ENCODE measurements at places on chromosomes 3 and 15.

DNA sequence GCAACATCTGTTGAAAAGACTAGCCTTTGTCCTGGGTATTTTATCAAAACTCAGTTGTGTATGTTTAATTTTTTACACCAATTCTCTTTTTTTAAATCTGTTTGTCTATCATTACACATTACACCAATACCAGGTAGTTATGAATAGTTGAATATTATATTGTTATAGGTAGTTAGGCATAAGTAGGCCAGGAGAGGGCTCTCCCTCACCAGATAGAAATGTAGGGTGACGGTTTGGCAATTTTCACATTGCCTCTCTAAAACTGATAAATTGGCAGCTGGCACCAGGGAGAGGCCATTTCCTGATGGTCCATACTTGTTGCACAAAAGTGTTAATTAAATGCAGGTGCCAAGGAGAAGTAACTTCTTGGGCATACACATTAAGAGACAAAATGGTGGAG lies 483.1 kb upstream of the EPHA6 start:
- no peak for DNase-seq

- DNase-seq: no peak
Observed at GRCh38 chr3:38190481-38190881, 25.1 kb downstream of the OXSR1 start.

- DNase-seq: no peak
Observed at GRCh38 chr15:34031987-34032760, 6.8 kb downstream of the AVEN start.

- no peak for DNase-seq
Observed at GRCh38 chr3:177898185-177898584, 638.1 kb upstream of the KCNMB2 start.

DNA sequence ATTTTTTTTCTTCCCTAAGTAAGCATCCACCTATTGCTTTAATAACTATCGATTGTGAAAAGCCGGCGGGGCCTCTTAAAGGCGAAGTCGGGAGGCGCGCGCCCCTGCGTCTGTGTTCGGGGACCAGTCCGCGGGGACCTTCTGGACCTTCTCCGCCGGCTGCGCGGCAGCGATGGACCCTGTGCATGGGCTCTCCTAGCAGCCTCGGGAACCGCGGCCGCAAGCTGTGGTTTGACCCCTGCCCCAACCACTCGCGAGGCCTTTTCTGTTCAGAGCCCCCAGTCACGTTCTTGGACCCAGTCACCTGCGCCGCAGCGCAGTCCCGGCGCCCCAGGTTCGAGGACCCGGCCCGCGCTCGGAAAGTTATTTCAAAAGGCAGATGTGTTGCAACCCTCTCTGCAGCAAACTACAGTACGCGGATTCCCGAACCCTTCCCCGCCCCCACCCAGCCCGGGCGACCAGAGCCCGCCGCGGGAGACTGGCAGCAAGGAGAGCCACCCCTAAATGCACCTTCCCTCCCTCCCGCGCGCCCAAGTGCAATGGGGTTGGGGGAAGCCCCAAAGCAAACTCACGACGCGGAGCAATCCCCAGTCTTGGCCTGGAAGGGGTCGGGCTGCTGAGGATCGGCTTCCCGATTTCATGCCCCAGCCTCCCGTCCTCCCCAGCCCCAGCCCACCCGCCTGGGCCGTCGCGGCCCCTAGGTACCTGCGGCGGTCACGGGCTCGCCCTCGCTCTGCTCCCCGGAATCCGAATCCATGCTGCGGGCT lies 684 bp downstream of the TNFAIP8L3 start:
- no peak for DNase-seq

DNA sequence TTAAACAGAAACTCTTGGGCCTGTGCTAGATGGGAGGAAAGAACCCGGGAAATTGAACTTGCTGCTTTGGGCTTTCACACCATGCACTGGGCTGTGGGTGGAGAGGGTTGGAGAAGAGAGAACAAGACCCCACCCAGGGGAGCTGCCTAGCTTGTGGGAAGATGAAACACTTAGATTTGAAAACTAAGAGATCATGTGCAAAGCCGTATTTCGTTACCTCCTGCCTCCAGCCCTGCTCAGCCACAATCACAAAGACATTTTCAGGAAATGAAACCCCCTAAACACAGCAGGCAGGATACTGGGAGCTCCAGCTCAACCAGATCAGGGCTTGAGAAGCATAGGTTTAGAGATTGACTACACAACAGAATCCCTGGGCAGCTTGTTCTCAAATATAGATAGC lies 183.0 kb upstream of the C2CD4B start:
- DNase-seq: no peak

- no peak for DNase-seq
Observed at GRCh38 chr3:125587039-125587648, 8.2 kb downstream of the OSBPL11 start.

DNA sequence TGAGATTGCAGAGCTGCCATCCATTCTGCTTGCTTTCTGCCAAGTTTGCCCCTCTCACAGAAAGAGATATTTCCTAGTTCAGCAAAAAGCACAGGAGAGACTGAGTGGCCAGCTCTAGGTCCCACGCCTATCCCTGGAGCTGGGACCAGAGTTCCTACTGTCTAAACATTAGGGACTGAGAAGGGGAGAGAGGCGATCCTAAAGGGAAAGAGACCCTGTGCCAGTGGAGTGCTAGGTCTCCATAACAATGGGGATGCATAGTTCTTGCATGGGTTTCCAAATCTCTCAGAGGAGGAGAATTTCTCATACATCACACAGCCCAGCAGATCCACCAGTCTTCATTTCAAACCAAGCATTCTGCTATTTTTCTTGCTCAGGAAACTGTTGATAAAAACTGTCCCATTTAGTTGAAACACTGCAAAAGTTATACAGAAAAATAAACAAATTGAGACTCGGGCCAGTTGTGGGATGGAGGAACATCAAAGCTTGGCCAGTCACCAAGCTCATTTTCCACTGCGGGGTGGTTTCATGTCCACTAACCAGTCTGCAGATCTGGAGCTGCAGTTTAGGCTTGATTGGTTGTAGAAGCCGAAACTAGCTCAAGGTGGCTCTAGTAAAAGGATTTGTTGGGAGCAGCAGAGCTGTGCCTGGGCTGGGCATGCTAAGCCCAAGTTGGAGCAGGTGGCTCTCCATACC lies 62.7 kb downstream of the EEFSEC start:
- DNase-seq: no peak

DNA sequence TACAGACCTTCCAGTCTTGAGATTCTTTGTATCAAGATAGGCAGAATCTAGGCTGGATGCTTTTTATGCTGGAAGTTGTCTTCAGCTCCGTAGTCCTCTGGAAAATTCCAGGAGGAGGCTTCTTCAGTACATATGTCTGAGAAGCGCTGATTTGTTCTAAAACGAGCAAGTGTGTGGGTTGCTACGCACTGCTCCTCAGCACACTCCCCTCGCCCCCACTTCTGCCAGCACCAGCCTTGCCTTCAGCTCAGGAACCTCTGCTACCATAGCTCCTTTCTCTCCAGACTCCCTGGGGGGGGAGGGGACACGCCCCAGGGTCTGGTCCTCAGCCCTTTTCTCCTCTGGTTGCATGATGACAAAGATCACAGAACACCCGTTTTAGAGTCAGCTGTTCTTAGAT lies 75.5 kb upstream of the TRA2B start:
- no peak for DNase-seq

DNA sequence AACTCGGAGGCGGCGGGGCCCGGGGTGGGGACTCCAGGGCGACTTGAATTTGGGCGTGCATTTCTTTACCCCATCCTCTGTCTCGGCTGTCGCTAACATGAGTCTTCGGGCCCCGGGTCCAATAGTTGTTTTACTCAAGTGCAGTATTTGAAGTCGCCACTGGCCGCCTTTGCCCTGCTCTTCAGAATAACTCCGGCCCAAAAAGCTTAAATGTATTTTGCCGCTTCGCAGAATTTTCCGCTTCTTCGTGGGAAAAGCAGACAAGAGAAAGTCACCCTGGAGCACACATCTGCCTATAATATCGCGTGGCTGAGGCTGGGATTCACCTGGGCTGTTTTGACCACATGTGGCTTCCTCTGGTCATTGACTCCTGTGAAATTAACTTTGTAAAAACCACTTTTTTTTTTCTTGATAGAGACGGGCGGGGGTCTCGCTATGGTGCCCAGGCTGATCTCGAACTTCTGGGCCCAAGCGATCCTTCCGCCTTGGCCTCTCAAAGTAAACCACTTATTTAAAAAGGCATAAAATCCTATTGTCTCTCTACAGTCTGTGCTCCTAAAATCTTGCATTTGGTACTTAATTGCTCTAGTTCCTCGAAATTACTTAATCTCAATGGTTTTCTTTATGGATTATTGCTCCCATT lies 676 bp downstream of the CNOT10 start:
- DNase-seq: no peak

GRCh38 chr3:71129611-71130431 lies 453.7 kb downstream of the FOXP1 start:
- no peak for DNase-seq

GRCh38 chr3:66453651-66454463 lies 47.0 kb downstream of the LRIG1 start:
- DNase-seq: no peak

DNA sequence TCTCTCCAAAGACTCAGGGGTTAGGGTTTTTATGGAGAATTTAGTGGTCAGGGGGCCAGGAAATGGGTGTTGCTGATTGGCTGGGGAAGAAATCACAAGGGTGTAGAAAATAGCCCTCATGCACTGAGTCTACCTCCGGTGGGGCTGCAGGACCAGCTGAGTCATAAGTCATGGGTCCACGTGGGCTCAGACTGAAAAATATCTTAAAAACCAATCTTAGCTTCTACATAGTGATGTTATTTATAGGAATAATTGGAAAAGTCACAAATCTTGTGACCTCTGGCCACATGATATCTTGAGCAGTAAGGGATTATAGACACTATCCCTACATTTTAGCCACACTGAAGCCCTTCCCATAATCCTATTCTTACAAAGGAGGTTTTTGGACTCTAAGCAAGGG lies 224.0 kb downstream of the DPH6 start:
- no peak for DNase-seq

GRCh38 chr3:94912656-94913055 lies 849.8 kb downstream of the NSUN3 start:
- no peak for DNase-seq

GRCh38 chr3:15903164-15903563 lies 105.4 kb upstream of the ANKRD28 start:
- DNase-seq: no peak

DNA sequence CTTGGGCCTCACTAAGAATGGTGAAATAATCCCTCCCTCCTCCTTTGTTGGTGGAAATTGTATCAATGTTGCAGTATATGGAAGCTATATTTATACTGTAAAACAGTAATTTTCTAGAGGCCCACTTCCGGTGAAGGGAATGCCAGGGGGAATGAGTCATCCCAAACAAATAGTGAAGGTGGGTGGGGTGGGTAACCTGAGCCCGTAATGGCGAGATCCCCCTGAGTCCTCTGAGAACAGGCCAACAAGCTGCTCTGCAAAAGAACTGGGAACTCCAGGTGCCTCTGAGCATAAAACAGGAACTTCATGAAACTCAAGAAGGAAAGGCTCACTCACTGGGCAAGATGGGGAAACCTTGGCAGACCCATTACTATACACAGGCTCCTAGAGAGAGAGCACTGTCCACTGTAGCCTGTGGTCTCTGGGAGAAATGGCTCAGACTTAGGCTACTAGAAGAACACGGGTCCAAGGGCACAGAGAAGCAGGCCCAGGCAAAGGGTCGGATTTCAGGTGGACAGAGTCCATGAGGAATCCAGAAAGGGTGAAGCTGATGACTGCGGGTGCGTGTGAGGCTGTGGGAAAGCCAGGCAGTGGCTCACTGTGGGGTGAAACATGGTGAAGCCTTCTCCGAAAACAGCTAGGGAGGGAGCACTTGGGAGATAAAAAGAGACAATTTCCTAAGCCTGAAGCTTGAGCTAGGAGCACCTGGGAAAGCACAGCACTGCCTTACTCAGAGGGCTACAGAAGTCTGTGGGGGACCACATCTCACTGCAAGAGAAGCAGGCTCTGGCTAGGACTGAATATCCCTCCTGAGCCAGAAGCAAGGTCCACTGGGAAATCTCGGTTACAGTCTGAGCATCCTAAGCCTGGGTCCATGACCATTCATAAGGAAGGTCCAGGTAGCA lies 19.8 kb downstream of the LARP6 start:
- no peak for DNase-seq

GRCh38 chr3:31934866-31935265 lies 46.2 kb downstream of the OSBPL10 start:
- DNase-seq: no peak

DNA sequence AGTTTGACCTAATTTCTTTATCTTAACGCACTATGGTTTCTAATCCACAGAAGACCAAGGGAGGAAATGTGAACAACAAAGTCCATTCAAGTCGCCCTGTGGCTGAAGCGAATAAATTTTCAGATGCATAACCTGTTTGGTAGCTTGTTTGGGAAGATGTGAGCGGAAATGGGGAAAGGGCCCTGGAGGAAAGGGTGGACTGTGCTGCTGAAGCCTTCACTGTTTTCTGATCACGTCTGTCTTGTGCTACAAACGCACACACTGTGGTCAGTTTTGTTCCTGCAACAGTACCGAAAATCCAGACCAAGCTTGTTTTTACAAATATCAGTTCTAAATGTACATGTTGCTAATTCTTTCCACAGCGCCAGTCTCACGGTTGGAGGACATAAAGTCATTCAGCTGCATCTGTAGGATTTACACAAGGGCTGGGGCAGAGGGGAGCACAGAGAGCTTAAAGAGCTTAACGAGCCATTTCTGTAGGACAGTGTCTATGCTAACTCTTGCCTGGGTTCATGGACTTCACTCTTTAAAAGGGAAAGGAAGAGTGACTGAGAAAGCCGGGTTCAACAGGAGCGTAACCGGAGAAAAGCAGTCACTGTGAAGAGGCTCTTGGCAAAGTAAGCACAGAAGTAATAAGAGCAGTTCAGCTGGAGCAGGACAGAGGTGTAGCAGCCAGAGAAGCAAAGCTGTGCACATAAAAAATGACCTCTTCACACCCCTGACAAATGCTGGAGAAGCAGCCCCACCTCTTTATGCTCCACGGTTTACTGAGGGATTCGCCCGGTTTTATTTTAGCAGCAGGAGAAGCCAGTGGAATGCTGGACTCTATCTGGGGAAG lies 66.6 kb downstream of the USF3 start:
- no peak for DNase-seq

DNA sequence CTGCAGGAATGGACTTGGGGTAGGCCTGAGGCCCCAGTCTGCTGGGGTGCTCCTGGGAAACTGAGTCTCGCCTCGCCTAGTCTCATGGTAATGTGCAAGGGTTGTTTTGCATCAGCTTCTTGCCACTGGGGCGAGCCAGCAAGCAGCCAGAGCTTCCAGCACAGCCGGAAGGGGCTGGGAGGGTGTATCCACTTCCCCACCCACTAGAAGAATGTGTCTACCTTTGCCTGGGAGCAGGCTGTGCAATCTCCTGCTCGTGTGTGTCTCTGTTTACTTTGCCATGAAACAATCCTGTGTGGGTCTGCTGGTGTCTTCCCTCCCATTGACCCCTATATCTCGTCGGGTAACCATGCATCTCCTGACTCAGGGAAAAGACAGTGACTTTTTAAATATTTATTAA lies 21.8 kb upstream of the ERICH6 start:
- no peak for DNase-seq

DNA sequence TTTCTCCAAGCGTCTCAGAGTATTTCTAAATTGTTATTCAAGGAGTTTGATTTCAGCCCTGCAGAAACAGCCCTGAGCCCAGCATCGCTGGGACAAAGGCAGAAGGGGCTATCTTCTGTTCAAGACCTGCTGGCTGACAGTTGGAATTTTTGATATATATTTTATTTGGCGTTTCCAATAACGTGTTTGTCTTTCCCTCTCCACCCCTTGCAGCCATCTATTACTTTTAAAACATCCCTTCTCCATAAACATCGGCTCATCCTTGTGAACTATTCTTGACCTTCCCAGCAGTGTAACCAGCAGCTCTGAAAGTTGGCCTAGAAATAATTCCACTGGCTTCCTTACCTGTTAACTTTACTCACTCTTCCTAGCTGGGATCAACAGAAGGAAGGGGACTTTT lies 5.5 kb upstream of the MEIS2 start:
- no peak for DNase-seq

- DNase-seq: no peak
Observed at GRCh38 chr3:146161663-146162002, 649 bp upstream of the PLOD2 start.
